ENCODE measurements at places on chromosomes 5 and 9. TPM values are rescaled to one million over a fixed set of nuclear protein-coding genes. Genes with fewer than 3 reads are reported as not detected.

DNA sequence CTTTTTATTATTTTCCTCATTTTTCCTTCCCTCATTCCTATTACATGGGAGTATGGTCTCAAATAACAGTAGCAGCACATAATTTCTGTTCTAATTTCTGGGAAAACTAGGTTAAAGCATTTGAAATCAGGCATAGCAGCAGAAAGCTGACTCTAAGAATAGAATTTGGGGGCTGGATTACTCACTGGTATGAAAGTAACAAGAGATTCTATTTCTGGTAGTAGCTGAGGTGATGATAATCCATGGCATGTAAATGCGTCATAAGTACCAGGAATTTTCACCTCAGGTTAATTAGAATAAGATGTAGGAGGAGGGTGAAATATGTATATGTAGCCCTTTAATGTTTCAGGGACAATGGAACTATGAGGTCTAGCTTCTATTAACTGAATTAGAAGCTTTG is 662.0 kb downstream of the PTPRD start:
- DNase-seq, result no peak

DNA sequence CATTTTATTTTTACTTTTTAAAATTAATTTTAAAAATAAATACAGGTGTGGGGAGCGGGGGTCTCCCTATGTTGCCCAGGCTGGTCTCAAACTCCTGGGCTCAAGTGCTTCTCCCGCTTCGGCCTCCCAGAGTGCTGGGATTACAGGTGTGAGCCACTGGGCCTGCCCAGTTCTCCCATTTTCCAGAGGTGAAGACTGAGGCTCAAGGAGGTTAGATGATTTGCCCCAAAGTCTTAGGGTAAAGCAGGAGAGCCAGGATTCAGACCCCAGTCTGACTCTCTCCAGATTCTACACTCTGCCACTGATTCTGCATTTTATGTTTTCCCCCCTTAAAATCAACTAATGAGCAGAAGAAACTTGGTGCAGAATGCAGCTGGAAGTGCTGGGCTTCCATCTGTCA is 36.9 kb downstream of the CFAP77 start:
- DNase-seq, result no peak

- DNase-seq, result peak; percentile 46
Observed at GRCh38 chr9:136943291-136944211, 987 bp downstream of the FBXW5 start.

DNA sequence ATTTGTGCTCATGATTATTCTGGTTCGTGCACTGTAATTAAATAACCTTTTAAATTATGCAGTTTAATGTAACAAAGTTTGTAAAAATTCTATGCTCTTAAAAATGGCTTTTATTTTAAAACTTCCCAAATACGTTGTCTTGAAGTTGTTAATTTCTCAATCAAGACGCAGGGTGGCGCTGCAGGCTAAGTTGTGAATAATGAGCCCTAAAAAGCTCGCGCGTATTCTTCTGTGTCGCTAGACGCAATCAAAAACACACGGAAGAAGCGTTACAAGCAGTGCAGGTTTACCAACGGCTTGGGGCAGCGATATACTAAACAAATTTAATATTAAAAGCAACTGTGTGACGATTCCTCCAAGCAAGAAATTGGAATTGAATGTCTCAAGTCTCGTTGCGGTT is at the start of gene PCDHB4:
TSS of gene PCDHB4 (plus strand) at position 256 of the 400 bp plus-strand sequence. CDS start 181 bp downstream, outside the sequence.
- no peak for DNase-seq

PCDHGA7 gene
- total RNA-seq, result 0.73 TPM
